ENCODE measurements at places on chromosomes 3 and 15.

- DNase-seq = no peak
Measured at GRCh38 chr15:29942143-29942542, 119.9 kb upstream of the TJP1 start.

- no peak for DNase-seq
Measured at GRCh38 chr3:115239717-115240116, 92.6 kb upstream of the ZBTB20 start.

- DNase-seq = no peak
Measured at GRCh38 chr15:45234562-45235235, 17.3 kb upstream of the SLC28A2 start.

GRCh38 chr15:70056091-70056680, 41.5 kb downstream of the TLE3 start:
- DNase-seq = no peak

DNA sequence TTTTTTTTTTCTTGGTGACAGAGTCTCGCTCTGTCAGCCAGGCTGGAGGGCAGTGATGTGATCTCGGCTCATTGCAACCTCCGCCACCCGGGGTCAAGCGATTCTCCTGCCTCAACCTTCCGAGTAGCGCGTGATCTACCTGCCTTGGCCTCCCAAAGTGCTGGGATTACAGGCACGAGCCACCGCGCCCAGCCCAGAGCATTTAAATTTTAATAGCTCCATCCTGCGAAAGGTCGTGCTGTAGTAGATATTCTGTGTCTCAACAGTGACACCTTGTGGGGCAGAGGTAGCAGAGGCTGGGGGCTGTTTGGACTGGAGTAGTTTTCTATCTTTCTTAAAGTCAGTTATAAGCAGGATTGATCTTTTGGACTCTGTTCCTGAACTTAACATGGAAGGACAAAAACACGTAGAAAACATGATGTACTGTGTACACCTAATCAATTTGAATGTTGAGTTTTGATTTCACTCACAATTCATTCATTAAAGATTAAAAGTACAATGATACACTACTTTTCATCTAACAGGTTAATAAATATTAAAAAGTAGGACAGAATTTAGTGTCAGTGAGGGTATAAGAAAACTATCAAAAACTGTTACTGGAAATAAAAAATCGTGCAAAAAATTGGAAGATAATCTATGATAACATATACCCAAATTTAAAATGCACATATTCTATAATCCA, 11.0 kb upstream of the PDCD6IP start:
- peak; percentile 72 for DNase-seq

DNA sequence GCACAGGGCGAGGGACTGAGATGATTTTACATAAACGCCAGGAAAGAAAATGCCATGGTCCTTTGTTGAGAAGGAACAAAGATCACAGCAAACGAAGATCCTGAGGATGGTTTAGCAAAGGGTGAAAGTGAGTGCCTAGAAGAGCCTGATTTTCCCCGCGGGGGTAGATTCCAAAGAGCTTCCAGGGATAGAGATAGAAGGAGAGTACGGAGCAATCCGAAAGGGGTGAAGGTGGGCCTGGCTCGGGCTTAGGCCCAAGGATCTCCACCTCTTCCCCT, 977 bp downstream of the CDC25A start:
- no peak for DNase-seq

GRCh38 chr3:138463724-138464490, 29.5 kb downstream of the ESYT3 start:
- no peak for DNase-seq

DNA sequence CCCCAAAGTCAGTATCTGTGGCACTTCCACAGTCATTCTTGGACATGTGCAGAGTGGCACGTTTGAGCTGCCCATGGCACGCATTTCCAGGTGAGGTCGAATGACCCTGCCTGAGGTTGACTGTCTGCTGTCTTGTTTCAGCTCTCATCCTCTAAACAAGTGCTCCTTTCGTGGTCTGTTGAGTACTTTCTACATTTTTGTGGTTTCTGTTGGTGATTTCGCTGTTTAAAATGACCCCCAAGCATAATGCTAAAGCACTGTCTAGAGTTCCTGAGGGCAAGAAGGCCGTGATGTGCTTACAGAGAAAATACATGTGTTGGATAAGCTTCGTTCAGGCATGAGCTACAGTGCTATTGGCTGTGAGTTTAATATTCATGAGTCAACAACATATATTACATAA, 40.0 kb upstream of the SAMMSON start:
- DNase-seq = no peak

DNA sequence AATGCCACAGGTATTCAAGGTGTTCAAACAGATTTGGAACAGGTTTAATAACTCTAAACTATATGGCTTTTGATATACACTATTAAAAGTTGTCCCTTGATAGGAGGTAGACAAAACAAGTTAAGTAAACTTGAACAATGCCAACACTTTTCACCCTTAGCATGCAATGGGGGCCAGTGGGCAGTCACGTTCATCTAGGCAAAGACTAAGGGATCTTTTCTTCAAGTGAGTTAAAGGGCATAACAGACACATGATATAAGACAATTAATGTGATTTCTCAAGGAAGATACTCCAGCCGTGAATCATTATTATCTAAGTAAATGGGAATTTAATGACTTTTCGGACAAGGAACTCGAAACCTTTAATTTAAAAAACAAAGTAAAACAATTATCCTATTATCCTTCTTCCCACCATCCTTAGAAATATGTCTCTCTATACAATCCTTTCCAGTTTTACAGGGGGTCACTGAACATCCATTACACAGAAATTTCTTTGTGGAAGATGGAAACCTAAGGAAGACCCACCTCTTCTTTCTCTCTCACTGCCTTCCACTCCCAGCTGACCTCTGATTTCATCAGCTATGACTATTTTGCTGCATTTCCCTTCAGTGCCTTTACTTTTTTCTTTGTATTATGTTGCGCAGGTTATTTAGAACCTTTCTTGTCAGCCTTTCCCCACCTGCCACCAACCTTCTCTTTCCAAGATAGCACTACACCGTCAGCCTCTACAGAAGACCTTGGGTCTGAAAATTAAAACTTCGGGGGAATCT, 1.5 kb downstream of the CLDN1 start:
- no peak for DNase-seq

GRCh38 chr3:123799544-123800361, 84.4 kb downstream of the MYLK start:
- no peak for DNase-seq

Data from activated CD8-positive, alpha-beta T cell treated with anti-CD3 and anti-CD28 coated beads, Interleukin-2, amount 10 ng/mL, durations not matched to agents 7 days and 5 days (primary cell).